ENCODE measurements at places on chromosomes 2 and 18.

GRCh38 chr2:177030451-177031105 lies 182.0 kb upstream of the HNRNPA3 start:
- DNase-seq = no peak

- peak; percentile 48 for DNase-seq
Observed at GRCh38 chr2:84302513-84303412, 156.3 kb downstream of the SUCLG1 start.

DNA sequence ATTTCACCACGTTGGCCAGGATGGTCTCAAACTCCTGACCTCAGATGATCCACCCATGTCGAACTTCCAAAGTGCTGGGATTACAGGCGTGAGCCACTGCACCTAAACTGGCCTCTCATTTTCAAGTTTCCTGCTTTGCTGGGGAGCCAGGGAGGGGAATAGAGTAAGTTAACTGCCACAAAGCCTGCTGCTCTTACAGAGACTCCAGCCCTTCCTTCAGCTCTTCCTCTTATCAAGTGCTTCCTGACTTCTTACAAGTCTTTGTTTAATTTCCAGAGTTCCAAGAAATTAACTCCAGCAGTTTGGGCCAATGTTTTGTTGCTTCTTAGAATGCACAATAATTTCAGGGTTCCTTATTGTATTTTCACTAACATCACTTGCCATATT lies 24.3 kb upstream of the UBE2F start:
- DNase-seq = no peak

DNA sequence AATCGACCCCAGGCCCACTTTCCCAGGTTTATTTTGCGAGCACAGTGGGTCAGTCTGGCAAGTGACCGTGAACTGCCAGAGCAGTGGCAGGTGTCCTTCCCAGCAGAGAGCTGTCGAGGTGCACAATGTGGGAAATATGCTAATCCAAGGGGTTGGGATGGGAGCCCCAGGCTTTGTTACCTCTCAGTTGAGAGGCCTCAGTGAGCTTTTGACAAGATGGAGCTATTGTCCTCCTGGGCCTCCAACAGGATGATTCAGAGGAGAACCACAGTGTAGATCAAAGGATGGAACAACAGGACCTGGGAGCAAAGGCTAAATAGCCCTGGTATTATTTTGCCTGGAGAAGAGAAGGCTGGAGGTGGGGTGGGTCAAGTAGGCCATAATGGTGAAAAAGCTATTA lies 150.8 kb downstream of the NCKAP5 start:
- DNase-seq = no peak

DNA sequence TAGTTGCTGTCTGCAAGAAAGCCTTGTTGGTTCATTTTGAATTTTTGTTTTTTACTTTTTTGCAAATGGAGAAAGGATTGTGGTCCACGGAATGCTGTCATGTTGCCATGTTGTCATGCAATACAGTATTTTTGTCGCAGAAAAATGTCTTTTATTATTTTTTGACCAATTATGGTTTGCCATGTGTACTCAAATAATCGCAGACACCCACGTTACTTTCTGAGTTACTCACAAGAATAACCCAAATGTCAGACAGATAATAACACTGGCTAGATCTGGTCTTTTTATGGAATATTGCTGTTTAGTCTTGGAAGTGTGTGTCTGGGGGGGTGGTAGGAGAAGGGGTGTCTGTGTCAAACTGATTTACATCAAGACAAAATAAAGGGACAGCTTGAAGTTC lies 188.9 kb downstream of the LTBP1 start:
- DNase-seq = no peak

- no peak for DNase-seq
Observed at GRCh38 chr2:64708829-64709228, 55.1 kb upstream of the SERTAD2 start.

GRCh38 chr2:85011098-85011497 lies 40.1 kb downstream of the KCMF1 start:
- no peak for DNase-seq

- no peak for DNase-seq
Observed at GRCh38 chr2:38073211-38074057, 2.5 kb downstream of the CYP1B1 start.

- no peak for DNase-seq
Observed at GRCh38 chr18:9559253-9559652, 55.1 kb downstream of the PPP4R1 start.

- no peak for DNase-seq
Observed at GRCh38 chr18:374721-375168, 106.9 kb upstream of the THOC1 start.

DNA sequence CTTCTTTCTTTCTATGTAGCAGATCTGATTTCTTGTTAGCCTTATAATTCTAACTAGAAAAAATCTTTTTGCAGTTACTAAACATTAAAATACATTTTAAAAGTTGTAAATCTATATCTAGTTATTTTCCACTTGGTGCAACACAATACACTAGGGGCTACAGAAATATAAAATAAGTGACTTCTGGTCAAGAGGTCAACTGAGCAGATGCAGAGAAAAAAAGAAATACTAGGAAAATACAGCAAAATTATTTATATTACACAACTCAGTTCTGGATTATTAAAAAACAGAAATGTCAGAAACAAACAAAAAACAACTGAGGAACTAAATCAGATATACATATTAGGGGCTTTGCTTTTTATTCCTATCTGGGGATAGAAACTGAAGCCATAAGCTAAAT lies 83.9 kb downstream of the L3MBTL4 start:
- no peak for DNase-seq

DNA sequence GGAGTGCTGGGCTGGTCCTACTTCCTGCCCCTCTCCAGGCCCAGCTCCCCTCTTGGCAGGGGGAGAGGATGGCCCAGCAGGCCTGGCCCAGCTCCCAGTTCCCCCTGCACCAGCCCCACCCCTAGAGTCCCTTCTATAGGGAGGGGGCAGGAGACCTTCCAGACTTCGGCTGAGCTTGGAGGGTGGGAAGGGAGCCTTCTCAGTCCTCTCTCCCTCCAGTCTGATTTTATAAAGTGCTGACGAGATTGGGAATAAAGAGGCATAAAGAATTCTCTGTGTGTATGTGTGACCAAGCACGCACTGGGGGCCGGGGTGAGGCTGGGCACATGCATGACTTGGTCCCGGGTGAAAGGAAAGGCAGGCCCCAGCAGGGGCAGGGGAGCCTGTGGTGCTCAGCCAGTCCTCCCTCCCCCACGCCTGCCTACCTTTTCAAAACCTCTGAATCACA lies 5.1 kb downstream of the CHPF start:
- DNase-seq = no peak

GRCh38 chr2:152766928-152767327 lies 48.5 kb downstream of the ARL6IP6 start:
- no peak for DNase-seq

DNA sequence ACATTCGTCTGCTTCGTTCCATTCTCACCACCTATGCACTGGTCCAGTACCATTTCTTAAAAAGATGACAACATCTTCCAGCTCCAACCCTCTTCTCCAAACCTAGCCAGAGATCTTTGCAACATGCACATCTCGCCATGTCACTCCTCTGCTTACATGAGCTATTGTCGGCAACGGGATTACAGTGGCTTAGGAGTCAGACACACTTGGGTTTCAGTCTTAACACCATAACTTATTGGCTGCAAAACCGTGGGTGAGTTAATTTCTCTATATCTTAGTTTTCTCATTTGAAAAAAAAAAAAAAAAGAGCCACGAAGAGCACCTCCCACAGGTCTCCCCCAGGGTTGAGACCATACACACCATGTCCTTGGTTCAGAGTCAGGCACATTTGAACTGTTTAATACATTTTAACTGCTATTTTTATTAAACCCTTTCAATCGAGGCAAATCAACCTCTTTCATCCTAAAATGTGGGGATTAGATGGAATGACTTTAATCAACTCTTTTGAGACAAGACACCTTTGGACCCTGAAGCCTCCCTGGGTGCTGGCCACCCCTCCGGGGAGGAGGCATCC lies 889 bp downstream of the ANKRD29 start:
- DNase-seq = no peak

GRCh38 chr2:21231985-21232384 lies 108.2 kb downstream of the TDRD15 start:
- no peak for DNase-seq

DNA sequence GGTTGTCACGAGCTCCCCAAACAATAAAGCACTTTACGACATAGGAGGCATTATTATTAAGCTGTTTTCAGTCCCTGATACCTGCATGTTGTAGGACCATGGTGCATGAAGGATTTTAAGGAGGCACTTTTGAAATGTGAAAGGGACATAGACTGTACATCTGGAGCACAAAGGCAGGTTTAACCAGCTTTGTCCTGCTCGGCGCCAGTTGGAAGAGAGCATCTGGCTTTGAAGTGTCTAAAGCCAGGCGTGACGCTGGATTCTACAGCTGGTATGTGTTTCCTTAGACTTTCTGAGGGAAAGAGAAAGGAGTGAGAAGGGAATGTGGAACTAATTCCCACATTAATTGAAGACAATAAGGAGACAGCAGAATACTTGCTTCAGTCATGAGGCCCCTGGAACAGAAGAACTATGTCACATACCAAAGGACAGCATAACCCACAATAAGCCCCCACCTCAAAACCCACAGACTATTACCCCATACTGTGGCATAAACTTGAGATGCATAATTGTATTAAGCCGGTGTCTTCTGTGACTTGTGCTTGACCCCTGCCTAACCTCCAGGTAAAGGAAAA lies 381.0 kb upstream of the MEX3C start:
- no peak for DNase-seq

DNA sequence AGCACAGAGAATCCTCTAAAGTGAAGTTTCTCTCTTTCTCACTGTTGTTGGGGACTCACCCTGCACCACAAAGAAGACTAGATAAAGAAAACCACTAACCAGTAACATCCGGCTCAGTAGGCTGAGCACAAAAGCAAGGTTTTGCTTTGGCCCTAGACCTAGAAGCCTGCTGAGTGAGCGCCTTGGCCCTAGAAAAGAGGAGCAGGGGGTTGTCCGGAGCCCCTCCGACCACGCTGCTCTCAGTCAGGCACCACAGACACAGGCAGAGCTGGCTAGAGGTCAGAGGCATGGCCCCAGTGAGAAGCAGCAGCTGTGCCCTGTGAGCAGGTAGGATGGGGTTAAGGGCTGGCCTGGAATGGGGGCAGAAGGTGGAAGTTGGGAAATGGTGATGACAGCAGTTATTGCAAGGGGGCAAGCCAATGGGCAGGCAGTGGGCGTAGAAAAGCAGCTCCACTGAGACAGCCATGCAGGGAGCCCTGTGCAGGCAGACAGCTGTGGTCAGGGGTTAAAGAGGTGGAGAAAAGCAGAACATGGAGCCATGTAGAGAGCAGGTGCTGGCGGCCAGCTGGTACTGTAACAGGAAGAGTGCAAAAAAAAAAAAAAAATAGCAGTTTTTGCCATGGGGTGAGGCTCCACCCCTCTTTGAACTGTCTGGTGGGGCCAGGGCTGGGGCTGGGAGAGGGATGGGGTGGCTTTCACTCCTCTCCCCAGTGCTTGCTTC lies 36.9 kb upstream of the SLC14A1 start:
- DNase-seq = peak; percentile 48

DNA sequence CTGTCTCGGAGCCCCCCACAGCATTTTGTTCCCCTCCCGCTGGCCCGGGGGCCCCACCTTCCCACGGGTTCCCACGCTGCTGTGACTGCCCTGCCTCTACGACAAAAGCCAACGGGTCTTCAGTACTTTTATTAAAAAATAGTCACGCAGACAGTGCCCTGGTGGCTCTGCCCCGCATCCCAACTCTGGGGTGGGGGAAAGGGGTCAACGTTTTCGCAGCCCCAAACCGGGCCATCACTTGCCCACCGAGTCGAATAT lies 1.0 kb downstream of the UCN start:
- no peak for DNase-seq

- no peak for DNase-seq
Observed at GRCh38 chr2:74576211-74576862, 21.8 kb downstream of the DOK1 start.

DNA sequence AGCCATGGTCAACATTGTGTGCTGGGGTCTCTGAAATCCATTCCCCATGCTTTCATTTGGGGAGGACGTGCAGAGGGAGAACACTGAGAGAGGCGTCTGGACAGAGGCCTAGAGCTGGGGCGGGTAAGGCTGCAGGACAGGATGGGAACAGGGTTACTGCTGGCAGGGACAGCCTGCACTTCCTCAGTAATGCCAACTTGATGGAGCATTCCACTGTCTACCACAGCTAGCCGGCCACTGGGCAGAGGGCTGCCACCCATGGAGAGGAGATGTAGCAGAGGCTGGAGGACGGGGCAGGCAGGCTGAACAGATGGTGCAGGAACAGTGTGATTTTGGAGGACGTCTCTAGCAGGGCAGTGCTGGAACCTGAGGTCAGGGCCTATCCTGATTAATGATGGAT lies 29.3 kb downstream of the MRPL33 start:
- no peak for DNase-seq

- no peak for DNase-seq
Observed at GRCh38 chr2:196449083-196449482, 190.4 kb upstream of the CCDC150 start.

GRCh38 chr2:231568098-231568784 lies 24.4 kb upstream of the TEX44 start:
- no peak for DNase-seq

GRCh38 chr18:57343833-57344232 lies 8.5 kb upstream of the ST8SIA3 start:
- no peak for DNase-seq

GRCh38 chr2:31415421-31415820 lies 879 bp upstream of the XDH start:
- DNase-seq = no peak

GRCh38 chr2:172484706-172485105 lies 57.3 kb downstream of the ITGA6 start:
- no peak for DNase-seq

- DNase-seq = no peak
Observed at GRCh38 chr18:48711651-48712486, 173.0 kb downstream of the CTIF start.

- DNase-seq = no peak
Observed at GRCh38 chr2:64582774-64583340, 58.7 kb downstream of the AFTPH start.

DNA sequence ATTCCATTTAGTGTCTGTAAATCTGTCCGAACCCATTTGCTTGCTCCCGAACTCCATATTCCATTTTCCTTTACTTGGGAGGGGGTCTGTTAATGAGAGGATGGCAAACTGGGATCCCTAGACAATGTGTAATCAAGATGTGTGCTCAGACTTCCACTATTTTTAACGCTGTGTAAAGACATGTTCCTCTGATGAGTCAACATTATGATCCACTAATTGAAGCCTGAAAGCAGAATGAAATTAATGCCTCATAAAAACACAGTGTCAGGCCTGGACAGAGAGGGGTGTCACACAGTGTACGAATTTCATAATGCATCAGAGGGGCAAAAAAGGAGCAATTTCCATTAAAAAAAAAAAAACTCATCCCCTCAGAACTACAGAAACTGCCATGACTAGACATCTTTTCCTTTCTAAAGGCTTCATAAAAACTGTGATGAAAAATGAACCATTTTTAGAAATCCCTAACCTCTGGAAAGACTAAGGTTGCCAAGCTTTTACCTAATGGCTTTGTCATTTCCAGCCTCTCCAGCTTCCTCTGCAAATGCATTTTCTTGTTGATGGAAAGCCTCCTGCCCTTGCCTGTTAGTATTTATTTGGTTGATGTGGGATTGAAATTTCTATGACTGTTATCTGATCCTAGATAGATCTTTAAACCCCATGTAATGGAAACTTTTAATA lies 209.2 kb upstream of the DCC start:
- DNase-seq = no peak

GRCh38 chr2:164847981-164848741 lies 6.5 kb upstream of the COBLL1 start:
- DNase-seq = no peak
